Nephron progenitor cell (in vitro differentiated cells): ENCODE measurements at places on chromosomes 1 and 21.
A peak's percentile ranks its signal among the peaks of the same experiment; 100 is the strongest.

DNA sequence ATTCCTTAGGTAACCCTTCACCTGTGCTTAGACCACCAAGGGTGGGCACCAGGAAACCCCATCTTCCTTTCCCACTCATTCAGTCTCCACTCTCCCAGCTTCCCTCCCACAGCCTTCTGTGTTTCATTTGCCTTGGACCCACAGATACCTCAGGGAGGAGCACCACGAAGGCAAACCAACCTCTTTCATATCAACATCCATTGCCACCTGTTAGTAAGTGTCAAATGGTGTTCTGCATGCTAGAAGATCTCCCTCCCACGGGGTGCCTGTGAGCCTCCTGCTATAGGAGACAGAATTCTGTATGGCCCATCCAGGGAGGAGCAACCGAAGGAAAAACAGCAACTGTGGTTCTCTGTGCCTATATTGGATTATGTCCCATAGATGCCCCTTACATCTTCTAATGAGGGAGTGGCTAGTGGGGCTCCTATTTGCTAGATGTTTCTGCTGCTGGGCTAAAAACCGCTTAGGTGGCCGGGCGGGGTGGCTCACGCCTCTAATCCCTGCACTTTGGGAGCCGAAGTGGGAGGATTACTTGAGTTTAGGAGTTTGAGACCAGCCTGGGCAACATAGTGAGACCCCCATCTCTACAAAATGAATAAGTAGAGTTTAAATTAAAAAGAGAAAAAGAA is 25.6 kb upstream of the SCCPDH start:
- no peak for DNase-seq

DNA sequence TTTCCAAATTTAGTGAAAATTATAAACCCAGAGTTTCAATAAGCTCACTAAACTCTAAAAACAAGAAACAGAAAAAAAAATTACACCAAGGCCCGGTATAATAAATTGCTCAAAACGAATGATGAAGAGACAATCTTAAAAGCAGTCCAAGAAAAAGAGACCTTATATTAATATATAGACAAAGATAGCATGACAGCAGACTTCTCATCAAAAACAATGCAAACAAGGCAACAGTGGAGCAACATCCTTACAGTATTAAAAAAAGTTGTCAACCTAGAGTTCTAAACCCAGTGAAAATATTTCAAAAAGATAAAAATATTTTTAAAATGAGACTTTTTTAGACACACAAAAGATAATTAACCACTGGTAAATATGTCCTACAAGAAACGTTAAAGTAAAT is 46.7 kb downstream of the KIFAP3 start:
- DNase-seq, result no peak

- no peak for DNase-seq
Observed at GRCh38 chr21:32603131-32603530, 9.0 kb downstream of the CFAP298 start.

- DNase-seq, result no peak
Observed at GRCh38 chr1:194296201-194296600, 1109.8 kb upstream of the B3GALT2 start.

GRCh38 chr1:16215882-16216753 is 3.7 kb upstream of the ARHGEF19 start:
- DNase-seq, result peak; percentile 97

DNA sequence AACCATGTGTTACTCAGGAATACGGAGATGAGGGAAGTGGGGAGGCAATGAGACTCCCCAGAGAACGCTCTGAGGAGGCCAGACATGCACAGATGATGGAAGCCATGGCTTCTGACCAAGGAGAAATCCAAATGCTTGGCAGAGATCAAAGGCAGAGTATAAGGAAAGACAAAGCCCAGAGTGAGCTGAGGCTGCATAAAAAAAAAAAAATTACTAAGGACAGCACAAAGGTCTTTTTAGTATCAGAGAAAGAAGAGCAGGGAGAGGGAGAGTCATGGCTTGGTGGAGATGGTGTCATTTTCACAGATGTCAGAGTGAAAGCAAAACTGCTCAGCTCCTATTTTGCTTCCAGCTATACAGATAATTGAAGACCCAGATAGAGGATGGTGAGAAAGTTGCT is 8.1 kb upstream of the NCF2 start:
- no peak for DNase-seq

DNA sequence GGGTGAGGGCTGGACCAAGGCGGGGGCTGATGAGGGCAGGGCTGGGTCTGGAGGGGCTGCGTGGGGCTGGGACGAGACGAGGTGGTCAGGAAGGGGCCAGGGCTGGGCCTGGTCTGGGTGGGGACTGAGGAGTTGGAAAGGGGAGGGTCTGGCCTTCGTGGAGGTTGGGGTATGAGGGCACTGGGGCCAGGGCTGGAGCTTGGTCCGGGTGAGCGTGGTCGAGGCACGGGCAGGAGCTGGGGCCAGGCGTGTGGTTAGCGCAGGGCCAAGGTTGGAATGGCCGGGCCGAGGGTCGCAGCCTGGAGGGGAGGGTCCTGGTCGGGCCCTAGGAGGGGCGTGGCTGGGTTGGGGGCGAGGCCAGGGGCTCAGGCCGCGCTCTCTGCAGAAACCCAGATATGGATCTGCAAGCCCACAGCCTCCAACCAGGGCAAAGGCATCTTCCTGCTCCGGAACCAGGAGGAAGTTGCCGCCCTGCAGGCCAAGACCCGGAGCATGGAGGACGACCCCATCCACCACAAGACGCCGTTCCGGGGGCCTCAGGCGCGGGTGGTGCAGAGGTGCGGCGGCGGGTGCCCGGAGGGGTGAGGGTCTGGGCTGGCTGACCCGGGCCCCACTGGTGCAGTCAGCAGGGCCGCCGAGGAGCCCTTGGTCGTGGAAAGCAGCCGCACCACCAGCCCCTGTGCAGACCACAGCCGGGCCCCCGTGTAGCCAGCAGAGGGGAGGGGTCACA is 9.0 kb downstream of the TTLL10 start:
- peak; percentile 16 for DNase-seq

- no peak for DNase-seq
Observed at GRCh38 chr1:234212764-234213657, 160.2 kb upstream of the COA6 start.

DNA sequence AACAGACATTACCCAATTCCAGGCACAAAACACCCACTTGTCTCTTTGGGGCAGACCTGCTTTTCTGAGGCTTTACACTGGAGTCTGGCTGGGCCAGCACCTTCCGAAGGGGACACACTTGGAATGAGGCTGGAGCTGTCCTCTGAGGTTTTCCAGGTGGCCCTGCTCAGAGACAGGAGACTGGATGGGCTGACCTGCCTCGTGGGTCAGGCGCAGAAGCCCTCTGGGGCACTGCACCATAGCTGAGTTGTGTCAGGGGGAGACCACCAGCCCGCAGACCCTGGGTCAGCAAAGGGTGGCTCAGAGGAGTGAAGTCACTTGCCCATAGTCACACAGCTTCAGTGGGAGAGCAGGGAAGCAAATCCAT is 1.8 kb downstream of the SH2D5 start:
- DNase-seq, result no peak
